ENCODE measurements at places on chromosomes 11 and 22. TPM values are rescaled to one million over a fixed set of nuclear protein-coding genes. Genes with fewer than 3 reads are reported as not detected.

Gene MMP3
- total RNA-seq: 5.1 TPM

DNA sequence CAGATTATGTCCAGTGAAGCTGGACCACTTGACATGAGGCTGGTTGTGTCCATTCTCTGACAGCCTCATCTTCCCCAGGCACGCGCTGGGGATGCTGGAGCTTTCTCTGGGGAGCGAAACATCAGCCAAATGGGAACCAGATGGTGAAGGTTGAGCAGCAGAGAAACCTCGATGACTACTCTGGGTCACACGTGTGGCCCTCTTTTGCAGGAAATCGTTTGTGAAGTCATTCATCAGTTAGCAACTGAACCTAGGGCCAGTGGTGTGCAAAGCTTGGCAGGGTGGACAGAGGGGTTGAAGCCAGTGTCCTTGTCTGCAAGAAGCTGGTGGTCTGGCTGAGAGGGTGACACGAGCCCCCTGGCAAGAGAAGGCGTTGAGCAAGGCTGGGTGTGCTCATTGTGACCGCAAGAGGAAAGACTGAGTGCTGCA lies 109.8 kb downstream of the ZBTB16 start:
- DNase-seq: no peak

DNA sequence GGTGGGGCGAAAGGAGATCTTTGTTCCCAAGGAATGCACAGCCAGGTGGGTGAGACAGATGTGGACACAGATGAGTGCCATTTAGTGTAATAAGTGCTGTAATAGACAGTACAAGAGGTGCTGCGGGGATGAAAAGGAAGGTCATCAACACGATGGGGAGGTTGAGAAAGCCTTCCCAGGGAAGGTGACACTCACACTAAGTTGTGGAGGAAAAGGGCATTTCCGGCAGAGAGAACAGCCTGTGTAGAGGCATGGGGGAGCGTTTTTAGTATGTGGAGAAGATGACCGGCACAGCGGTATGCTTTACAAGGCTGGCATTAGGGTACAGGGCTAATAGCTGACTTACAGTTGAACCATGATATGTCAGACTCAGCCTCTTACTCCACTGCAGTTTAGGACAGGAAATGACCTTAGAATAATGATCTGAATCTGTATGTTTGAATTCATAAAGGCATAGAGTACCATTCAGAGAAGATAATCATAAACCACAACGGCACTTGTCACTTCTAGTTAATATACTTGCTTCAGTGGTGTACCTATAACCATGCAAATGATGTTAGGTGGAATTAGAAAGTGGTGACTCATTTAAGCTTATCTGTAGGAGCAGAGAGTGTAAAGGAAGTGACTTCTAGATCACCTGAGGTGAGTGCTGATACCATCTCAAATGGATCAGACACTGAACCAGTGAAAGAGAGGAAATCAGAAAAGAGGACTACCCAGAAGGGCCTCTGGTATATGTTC lies 60.6 kb downstream of the FAM83F start:
- DNase-seq: no peak

Gene SLC22A9
- not detected for total RNA-seq

GRCh38 chr11:118602331-118602730 lies 5.1 kb upstream of the PHLDB1 start:
- DNase-seq: no peak

Gene IL18BP
- 4.4 TPM for total RNA-seq

Gene PATE4
- not detected for total RNA-seq

- peak; percentile 87 for DNase-seq
Observed at GRCh38 chr11:44563711-44564110, 1.8 kb upstream of the CD82 start.

Gene FEN1
- total RNA-seq: 7.7 TPM

Gene MRGPRX4
- not detected for total RNA-seq

Gene F2
- total RNA-seq: not detected

Gene MYOD1
- total RNA-seq: not detected

Gene B3GAT3
- total RNA-seq: 27.1 TPM

Gene SRRD
- 11.2 TPM for total RNA-seq

DNA sequence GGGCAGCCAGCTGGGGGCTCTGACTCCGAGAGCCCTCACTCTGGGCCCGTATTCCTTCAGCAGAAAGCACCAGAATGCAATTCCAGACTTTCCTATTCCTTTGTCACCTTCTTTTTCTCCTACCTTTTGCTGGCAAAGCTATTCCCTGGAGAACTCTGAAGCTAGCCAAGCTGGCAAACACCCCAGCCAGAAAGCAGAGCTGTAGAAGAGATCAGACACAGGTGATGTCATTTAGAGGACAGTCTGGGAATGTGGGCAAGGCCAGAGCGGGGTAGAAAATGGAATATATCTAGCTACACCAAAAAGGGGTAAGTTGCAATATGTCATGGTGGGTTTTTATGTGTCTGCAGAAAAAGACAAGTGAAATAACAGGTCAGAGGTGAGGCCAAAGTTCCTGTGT lies 205.1 kb downstream of the NXPE2 start:
- DNase-seq: no peak

GRCh38 chr11:3222941-3223915 lies 4.6 kb upstream of the MRGPRG start:
- DNase-seq: peak; percentile 83

- no peak for DNase-seq
Observed at GRCh38 chr22:48858121-48858520, 969.6 kb downstream of the BRD1 start.

GRCh38 chr11:39678996-39679395 lies 1780.5 kb downstream of the LRRC4C start:
- no peak for DNase-seq

Gene SYCE3
- not detected for total RNA-seq

GRCh38 chr11:35567737-35568465 lies 42.5 kb upstream of the PAMR1 start:
- no peak for DNase-seq

DNA sequence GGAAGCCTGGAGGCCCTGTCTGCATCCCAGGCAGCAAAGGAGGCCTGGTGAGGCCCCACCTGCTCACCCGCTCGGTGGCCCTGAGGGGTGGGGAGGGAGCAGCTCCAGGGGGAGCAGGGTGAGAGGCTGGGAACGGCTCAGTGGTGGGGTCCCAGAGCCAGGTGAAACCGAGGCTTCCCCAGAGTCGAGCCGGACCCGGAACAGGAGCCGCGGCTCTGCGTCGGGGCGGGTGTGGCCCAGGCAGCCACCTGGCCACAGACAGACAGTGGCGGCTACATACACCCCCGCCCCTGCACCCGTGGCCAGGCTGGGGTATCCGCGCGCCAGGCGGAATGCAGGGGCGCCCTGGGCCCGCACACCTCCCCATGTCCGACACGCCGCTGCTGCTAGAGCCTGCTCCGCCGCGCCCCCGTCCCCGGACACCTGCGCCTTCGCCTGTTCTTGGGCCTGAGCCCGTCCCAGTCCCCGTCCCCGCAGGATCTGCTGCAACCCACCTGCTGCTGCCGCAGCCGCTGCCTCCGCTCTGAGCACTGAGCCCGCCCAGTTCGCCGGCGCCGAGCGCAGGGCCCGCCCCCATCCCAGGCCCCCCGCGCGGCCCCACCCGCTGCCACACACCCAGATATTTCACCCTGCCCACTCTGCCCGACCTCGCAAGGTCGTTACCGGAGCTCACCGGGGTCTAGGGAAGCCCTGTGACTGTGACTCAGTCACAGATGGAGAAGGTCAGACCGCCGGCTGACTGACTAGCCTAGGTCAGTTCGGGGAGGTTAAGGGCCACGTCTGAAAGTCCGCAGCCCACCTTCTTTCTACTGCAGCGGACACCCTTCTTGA lies at the start of gene SLC7A4:
Gene SLC7A4, minus strand, starts transcription at position 525 of the 831 bp plus-strand sequence. CDS start 749 bp downstream, outside the sequence.
- peak; percentile 80 for DNase-seq

- peak; percentile 90 for DNase-seq
Observed at GRCh38 chr22:27170491-27170890, 513.1 kb downstream of the MIAT start.

DNA sequence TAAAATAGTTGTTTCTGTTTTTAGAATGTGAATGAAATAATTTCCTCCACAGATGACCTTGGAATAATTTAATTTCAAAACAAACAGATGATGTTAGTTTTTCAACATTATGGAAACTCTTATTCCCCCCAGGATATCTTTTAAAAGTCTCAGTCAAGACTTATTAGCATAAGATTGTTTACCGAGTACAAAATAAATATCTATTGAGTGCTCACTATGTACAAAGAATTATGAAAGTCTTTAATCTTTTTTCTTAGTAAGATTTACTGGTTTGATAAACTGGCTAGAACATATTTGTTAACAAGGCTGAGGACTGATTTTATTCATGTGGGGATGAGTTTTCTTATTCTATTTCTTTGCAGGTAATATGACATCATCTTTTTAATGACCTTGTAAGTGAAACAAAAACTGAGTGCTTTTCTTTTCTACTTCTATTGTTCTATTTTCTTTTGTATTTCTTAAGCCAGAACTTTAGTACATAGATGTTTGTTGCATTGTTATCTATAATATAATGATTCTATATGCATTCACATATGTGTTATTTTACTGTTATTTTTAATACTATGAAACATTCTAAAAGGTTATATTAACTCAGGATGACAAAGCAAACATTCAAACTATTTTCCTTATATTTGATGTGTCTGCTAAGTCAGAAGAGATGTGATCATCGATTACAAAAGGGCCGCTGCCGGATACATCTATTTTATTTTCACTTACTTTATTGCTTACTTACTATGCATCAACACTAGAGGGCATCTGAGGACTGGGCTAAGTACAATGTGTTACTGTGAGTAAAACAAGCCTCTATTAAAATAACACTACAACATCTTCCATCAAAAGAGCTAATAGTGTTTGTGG lies 111.0 kb upstream of the ARHGAP42 start:
- no peak for DNase-seq

DNA sequence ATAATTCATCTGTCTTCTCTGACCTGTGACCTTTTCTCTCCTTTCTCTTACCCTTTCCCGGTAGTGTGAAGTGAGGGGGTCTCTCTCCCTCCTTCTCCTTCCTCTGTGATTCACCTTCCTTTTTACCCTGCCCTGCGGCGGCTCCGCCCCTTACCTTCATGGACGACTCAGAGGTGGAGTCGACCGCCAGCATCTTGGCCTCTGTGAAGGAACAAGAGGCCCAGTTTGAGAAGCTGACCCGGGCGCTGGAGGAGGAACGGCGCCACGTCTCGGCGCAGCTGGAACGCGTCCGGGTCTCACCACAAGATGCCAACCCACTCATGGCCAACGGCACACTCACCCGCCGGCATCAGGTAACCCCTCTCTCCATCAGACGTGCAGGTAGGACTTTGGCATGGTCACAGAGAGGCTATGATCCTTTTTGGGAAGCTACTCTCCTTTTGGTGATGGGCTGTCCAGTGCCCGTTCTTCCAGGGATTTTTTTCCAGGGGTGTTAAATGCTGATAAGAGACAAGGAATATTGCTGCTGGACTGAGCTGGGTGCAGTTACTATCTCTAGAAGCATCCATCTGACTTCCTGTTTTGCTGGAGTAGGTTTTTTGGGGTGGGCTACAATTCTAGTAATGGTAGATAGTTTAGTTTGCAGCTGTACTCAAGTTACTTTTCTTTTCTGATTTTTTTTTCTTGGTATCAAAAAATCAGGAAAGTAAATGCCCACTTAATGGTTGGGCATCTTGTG lies 29.9 kb downstream of the CTNND1 start:
- no peak for DNase-seq

GRCh38 chr11:104776501-104777170 lies 121.6 kb downstream of the CASP12 start:
- no peak for DNase-seq

GRCh38 chr11:74463216-74463615 lies 4.1 kb downstream of the KCNE3 start:
- DNase-seq: no peak

GRCh38 chr11:94576306-94576705 lies 9.1 kb downstream of the PIWIL4 start:
- DNase-seq: no peak
